ENCODE measurements at places on chromosomes 12 and 14. TPM values are rescaled to one million over a fixed set of nuclear protein-coding genes. Genes with fewer than 3 reads are reported as not detected.

Gene IL22
- total RNA-seq: 0.26 TPM

Gene GCH1
- total RNA-seq: 57.3 TPM

Gene NINJ2
- total RNA-seq: 1.8 TPM

GRCh38 chr12:9750276-9751203 is 10.2 kb downstream of the CD69 start:
- peak overlapping the region; percentile 71 for H3K27ac ChIP-seq
- no peaks in the 10 kb centered on the region for H3K27me3 ChIP-seq
- H3K36me3 ChIP-seq: peaks cover 36% of the 10 kb centered on the region
- peak; percentile 68 for DNase-seq
- peaks cover 44% of the 10 kb centered on the region for H3K4me1 ChIP-seq
- H3K4me3 ChIP-seq: peak overlapping the region; percentile 74

Gene LRP6
- 4.1 TPM for total RNA-seq
